NCI-H526 treated with DMSO at 0.1 percent for 48 hours (cell line): ENCODE measurements at places on chromosomes 1 and 21.

GRCh38 chr1:93750955-93751354 lies 69.3 kb upstream of the BCAR3 start:
- DNase-seq: no peak

DNA sequence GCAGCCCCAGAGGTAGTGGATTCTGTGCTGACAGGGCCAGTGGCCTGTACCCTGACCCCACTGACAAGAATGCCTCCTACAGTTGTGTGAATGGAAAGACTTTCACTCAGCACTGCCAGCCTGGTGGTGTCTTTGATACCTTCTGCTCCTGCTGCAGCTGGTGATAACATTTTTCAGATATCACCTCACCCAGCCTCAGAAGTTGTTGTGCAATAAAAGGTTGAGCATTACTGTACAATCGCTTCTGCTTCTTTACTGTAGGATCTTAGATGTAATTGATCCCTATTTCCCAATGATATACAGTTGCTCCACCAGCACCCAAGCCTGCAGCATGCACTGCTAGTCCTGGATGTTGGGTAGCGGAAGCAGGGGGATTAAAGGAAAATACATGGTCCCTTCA lies 4.8 kb upstream of the CHIA start:
- no peak for DNase-seq

- no peak for DNase-seq
Observed at GRCh38 chr21:45347048-45347711, 57.8 kb upstream of the COL18A1 start.

- DNase-seq: no peak
Observed at GRCh38 chr1:37052120-37052519, 17.8 kb upstream of the GRIK3 start.

GRCh38 chr1:119687434-119688079 lies 24.2 kb upstream of the PHGDH start:
- no peak for DNase-seq

- no peak for DNase-seq
Observed at GRCh38 chr21:43600642-43601402, 58.5 kb downstream of the HSF2BP start.

DNA sequence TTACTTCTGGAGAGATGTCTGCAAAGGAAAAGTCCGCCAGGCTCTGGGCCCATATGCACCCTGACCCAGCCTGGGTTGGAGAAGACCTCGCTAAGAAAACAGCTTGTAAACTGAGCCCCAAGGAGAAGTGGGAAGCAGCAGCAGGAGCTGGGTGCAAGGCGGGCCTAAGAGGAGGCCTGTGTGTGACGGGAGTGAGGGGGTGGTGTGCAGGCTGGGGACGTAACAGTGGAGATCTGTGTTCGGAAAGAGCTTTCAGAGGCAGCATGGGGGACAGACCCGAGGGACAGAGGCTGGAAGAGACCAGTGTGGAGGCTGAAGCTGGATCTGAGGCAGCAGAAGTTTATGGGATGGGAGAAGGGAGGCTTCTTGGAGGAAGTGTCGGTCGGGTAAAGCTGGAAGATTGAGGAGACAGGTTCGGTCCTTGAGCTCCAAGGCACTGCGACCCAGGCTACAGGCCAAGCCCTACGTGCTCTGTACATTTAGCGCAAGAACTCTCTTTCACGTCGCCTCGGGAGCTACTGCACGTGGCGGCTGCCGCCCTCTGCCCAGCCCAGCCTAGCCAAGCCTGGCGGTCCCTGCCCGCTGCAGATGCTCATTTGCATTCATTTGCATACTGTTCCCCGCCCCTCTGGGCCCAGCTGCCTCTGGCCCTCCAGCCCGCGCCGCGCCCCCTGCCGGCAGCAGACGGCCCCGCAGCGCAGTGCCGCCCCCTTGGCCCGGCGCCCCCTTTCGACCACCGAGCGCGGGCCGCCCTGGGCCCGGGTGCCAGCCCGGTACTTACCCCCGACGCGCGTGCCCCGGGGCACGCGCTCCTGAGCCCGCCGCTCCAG lies 6.3 kb downstream of the HPCA start:
- peak; percentile 85 for DNase-seq

- DNase-seq: no peak
Observed at GRCh38 chr1:47417170-47418044, 1.3 kb downstream of the FOXE3 start.

- no peak for DNase-seq
Observed at GRCh38 chr1:225813214-225813964, 3.5 kb downstream of the EPHX1 start.

- no peak for DNase-seq
Observed at GRCh38 chr1:226734611-226735153, 4.4 kb downstream of the ITPKB start.

GRCh38 chr1:117788014-117788413 lies 141.4 kb downstream of the GDAP2 start:
- no peak for DNase-seq

GRCh38 chr1:74396933-74397332 lies 115.5 kb downstream of the LRRC53 start:
- no peak for DNase-seq

DNA sequence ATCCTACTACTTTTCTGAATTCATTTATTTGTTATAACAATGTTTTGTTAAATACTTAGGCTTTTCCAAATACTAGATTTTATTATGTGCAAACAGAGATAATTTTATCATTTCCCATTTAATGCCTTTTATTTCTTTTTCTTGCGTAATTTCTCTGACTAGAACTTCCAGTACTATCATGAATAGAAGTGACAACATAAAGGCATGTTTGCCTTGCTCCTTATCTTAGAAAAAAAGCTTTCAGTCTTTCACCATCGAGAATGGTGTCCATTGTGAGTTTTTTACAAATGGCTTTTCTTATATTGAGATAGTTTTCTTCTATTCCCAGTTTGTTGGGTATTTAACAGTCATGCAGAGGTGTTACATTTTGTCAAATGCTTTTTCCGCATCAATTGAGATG lies 453.1 kb upstream of the ZP4 start:
- no peak for DNase-seq

DNA sequence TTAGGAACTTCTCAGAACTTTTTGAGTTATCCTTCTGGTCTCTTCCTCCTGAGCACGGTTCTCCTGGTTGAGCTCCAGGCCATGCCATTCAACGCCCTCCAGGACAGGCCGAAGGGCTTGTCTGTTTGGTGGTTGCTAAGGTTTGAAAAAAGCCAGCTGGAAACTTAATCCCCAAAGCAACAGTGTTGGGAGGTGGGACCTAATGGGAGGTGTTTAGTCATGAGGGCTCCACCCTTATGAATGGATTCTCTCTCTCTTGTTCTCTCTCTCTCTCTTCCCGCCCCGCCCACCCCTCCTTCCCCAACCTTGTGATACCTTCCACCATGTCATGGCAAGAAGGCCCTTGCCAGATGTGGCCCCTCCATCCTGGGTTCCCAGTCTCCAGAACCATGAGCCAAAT lies 829 bp downstream of the KCNE1 start:
- no peak for DNase-seq

DNA sequence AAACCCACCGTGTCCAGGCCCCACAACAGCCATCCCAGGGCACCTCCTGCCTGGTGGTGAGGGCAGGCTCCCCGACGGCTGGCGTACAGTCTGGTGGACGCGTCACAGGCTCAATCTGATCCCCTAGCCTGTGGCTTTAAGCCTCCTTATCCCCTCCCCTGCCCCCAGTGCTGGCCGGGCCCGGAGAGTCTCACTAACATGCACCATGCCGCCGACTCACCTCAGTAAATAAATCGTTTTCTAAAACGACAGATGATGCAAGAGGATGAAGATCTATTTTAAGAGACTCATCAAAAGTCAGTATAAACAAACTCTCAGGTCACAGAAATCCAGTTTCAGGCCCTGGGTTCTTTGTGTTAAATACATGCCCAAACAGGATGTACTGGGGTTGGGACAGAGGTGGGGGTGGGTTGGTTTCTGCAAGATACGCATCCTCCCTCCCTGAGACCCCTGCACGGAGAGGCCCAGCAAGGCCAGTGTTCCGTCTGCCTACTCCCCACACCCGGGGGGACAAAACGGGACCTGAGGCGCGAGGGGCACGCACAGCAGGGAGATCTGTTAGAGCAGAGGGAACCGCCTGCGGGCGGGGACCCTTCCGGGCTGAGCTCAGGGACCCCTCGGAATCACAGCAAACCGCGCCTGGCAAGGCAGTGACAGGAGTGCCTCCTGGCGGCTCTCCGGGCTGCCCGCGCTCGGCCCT lies 3.1 kb downstream of the PANK4 start:
- no peak for DNase-seq

- no peak for DNase-seq
Observed at GRCh38 chr1:219113261-219113660, 60.4 kb upstream of the LYPLAL1 start.

DNA sequence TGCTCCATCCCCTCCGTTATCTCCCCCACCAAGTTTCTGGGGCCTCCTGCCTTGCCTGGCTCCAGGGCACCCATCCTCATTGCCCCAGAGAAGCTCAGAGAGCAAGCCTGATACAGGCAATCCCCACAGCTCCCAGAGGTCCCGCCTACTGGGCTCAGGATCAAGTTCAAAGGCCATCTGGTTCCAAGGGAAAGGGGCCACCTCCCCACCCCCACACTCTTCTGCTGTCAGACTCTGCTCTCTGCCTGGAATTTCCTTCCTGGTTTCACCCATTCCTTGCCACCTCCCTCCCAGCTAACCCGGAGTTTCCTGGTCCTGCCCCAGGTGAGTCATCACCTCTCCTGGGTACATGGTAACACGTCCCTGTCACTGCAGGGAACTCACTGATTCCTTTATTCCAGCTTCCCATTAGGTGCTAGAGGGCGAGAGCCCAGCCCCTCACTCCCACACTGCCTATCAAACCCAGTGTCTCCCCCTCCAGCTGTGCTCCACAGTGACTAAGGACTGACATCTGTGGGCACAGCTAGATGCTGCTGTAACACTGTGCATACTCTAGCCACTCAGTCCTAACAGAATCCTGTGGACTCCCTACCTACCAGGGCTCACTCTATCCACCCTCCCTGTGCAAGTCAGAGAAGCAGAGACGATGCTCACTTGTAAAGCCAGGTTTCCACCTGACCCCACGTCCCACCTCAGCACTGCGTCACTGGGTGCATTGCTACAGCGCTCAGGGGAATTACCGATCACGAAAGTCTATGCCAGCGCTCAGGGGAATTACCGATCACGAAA lies 21.8 kb downstream of the RSPH1 start:
- DNase-seq: no peak

GRCh38 chr1:159556931-159557369 lies 21.1 kb upstream of the OR10J5 start:
- DNase-seq: no peak

DNA sequence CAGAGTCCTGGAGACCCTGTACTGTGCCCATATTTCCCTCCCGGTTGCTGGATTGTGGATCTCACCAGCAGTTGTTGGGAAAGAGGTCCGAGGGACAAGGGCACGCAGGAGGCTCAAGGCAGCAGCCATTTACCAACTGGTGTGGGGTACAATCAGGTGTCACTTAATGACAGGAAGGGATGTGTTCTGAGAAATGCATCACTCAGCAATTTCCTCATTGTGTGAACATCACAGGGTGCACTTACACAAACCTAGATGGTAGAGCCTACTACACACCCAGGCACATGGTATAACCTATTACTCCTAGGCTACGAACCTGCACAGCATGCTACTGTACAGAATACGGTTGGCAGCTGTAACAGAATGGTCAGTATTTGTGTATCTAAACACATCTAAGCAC lies 20.7 kb downstream of the SLC44A3 start:
- DNase-seq: no peak

- no peak for DNase-seq
Observed at GRCh38 chr1:10108134-10108663, 75.4 kb downstream of the UBE4B start.

DNA sequence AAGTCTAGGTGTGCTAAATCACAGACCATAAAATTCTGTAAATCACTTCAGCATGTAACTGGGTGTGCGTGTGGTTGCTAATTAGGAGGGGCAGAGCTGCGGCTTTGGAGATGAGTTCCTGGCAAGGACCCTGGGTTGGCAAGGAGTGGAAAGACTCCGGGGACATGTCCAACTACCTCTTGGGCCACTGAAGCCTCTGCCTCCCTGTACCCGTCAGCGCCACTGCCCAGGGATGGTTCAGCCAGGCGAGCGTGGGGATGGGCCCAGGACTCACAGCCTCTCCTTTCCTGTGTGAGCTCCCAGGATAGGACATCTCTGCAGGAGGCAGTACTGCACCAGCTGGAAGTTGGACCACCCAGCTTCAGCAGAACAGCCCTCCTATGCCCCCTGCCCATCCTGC lies 386.4 kb upstream of the VAMP3 start:
- DNase-seq: no peak

- DNase-seq: no peak
Observed at GRCh38 chr21:44983421-44984206, 43.8 kb downstream of the SLX9 start.

GRCh38 chr1:205689479-205689878 lies 9.2 kb upstream of the SLC45A3 start:
- no peak for DNase-seq

GRCh38 chr21:35606146-35606545 lies 454.2 kb downstream of the SETD4 start:
- no peak for DNase-seq

- DNase-seq: no peak
Observed at GRCh38 chr1:145942871-145943270, 14.9 kb downstream of the LIX1L start.

- DNase-seq: no peak
Observed at GRCh38 chr1:209238356-209238755, 345.2 kb upstream of the CAMK1G start.

DNA sequence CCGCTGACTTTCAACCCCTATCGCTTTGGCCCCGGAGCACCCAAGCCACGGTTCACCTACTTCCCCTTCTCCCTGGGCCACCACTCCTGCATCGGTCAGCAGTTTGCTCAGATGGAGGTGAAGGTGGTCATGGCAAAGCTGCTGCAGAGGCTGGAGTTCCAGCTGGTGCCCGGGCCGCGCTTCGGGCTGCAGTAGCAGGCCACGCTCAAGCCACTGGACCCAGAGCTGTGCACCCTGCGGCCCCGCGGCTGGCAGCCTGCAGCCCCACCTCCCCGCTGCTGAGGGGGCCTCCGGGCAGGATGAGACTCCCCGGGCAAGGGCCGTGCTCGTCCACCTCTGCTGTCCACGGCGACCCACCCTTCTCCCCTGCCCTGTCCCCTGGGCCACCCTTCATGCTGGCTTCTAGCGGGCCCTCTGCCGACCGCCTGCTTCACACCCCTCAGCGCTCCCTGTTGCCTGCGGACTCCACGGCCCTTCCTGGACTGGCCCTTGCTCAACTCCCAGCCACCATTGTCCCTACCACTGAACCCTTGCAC lies 92.2 kb upstream of the TRABD2B start:
- DNase-seq: no peak

GRCh38 chr1:205313563-205314308 lies 7.8 kb downstream of the NUAK2 start:
- no peak for DNase-seq

- DNase-seq: no peak
Observed at GRCh38 chr1:213761845-213762407, 225.8 kb upstream of the PROX1 start.

- no peak for DNase-seq
Observed at GRCh38 chr1:11753555-11754208, 8.3 kb upstream of the C1orf167 start.

DNA sequence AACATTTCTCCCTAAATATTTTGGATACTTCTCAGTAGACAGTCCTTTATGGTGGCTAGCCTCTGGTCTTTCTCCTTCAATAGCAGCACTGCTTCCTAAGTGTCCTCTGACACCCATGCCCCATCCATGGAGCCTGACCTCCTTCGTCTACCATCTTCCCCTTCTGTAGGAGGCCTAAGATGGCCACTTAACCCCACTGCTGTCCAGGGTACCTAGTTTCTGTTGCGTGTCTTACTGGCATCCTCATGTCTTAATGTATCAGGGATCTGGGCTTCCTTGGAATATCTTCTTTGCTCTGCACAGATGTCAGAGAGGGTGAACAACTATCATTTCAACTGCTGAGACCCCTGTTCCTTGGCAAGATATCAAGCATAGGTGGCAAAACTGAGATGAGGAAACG lies 5.4 kb upstream of the KIRREL1 start:
- DNase-seq: no peak
